ENCODE measurements at places on chromosomes 1 and 21.
A peak's percentile ranks its signal among the peaks of the same experiment; 100 is the strongest.

GRCh38 chr1:230797376-230797920 is 50.3 kb downstream of the CAPN9 start:
- no peak for DNase-seq

DNA sequence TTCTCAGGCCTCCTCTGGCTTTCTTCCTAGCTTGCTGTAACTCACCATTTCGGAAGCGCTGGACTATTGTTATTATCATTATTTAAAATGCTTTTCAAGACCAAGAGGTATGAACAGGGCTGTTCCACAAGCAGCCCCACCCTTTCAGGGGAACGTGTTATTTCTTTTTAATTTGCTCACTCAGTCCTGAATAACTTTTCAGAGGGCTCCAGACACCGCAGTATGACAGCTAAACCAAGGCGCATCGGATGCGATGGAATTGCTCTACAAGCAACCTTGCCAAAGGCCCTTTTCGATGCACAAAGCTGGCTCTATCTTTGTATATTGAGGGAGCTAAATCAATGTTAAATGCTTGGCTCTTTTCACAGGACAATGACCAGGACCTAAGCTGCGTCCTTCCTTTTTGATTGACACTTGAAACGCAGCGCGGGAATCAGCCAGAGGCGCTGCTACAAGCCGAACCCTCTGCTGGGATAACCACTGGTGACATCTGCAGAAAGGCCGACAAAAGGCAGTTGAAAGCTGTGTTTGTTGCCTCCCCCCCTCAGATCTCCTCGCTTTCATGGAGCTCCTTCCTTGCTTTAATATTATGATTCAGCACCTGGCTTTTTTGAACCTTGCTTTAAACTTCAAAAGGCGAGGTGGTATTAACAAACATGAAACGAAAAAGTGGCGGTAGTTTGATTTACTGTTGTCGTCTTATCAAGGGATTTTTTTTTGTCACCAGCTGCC is 204.7 kb upstream of the PROX1 start:
- no peak for DNase-seq

DNA sequence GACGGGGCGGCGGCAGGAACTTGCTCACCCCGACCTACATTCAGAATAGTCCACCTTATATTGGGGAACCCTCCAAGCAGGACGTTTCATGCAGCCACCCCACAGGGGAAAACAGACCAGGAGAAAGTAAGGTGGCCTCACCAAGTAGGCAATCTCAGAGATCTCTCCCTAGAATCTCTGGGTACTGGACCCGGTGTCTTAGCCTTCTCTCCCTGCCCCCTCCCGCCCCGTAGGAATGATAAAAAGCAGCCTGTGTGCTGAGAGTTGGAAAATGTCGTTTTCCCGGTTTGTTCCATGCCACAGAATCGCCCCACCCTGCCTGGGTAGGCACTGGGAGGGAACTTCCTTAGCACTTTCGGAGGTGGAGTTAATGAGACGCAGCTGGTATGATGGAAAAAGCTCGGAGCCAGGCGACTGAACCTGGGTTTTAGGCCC is 789 bp upstream of the PTPN14 start:
- no peak for DNase-seq

DNA sequence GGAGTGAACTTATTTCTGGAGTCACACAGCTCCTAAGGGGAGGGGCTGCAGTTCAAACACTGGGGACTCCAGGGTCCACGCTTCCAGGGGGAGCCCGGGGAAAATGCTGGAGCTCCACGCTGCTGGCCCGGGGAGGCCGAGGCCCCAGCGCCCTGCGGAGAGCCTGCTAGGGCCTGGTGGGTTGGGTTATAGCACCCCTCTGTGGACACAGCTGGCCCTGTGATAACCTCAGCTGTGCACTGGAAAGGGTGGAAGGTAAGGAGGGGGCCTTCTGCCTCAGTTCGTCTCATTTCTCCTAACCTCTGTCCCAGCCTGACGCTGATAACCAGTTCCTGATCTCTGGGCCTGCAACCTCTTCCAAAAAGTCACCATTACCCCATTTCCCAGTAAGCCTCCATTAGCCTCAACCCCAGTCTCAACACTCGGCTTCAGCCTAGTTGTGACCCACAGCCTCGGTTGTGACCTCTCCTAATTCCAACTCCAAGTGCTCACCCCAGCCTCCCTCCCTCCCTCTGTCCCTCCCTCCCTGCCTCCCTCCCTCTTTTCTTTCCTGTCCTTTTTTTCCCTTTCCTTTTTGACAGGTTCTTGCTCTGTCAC is 7.1 kb downstream of the NBL1 start:
- peak; percentile 66 for DNase-seq

GRCh38 chr1:63877816-63878215 is 104.0 kb downstream of the ROR1 start:
- no peak for DNase-seq

DNA sequence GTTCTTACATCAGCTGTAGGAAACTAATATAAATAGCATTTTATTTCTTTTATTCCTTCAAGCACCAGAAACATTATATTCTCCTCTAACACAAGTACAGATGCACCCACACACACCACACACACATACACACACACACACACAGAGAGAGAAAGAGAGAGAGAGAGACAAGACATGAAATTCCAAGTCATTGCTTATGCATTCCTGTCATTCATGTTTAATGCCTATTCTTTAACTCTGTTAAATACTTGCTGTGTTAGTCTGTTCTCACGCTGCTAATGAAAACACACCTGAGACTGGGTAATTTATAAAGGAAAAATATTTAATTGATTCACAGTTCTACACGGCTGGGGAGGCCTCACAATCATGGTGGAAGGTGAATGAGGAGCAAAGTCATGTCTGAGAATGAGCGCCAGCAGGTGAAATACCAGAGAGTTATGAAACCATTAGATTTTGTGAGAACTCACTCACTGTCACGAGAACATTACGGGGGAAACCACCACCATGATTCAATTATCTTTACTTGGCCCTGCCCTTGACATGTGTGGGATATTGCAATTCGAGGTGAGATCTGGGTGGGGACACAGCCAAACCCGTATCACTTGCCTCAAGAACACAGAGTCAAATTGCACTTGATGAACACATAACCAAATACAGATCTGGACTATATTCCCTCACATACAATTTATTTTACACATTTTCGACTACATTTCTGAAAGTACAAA is 1058.1 kb upstream of the TMPRSS15 start:
- DNase-seq, result no peak

- no peak for DNase-seq
Measured at GRCh38 chr1:67558449-67559193, 126.4 kb upstream of the GADD45A start.

DNA sequence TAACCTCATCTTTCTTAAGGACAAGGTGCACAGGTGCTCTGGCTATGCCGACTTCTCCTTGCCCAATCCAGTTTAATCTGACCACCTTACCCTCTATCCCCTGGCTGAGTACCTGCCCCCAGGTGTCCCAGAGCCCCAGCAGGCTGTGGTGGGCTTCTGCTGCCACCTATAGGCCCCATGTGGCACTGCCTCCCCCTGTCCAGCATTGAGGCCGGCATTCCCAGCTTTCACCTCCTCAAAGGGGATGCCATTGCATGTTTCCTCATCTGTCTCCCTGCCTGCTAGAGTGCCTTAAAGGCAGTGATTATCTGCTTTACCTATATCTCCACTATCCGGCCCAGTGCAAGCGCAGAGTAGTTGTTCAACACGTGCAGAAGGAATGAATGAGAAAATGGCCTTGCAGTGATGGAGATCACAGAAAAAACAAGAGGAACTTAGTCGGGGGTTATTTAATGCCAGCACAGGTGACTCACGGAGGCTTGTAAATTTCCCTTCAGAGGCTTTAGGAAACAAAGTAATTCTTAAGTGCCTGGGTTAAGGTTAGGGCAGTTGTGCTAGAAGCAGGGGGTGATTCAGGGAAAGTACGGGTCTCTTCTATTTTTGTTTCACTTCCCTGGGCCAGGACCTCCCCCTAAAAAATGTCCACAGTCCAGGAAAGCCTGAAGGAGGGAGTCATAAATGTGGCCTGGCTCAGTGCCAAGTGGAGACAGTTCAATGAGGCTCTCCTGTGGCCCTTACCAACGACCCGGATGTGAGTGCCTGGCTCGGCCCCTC is 131.8 kb upstream of the NGF start:
- peak; percentile 65 for DNase-seq

DNA sequence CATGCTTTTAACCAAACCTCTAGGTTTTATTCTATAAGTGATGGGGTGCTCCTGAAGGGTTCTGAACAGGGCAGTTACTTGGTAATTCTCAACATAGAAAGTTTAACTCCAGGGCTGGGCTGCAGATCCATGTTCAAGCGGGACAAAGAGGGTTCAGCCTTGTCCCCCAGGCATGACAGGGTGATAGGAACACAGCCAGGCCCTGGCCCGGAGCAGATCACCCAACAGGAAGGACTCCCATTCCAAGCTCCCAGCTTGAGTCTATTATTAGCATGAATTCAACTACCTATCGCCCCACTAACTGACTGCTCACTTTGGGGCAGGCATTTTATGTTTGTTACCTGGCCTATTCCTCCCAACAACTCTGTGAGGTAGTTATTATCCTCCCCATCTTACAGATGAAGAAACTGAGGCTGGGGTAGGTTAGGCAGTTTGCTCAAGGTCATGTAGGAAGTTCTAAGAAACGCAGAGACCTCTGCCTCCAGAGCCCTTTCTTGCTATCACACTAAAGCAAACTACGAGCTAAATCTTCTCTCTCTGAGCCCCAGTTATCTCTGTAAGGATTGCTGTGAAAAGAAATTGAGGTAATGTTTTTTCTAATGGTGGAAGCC is 14.5 kb downstream of the ASAP3 start:
- no peak for DNase-seq

- DNase-seq, result no peak
Measured at GRCh38 chr1:6770751-6771440, 14.4 kb upstream of the CAMTA1 start.

DNA sequence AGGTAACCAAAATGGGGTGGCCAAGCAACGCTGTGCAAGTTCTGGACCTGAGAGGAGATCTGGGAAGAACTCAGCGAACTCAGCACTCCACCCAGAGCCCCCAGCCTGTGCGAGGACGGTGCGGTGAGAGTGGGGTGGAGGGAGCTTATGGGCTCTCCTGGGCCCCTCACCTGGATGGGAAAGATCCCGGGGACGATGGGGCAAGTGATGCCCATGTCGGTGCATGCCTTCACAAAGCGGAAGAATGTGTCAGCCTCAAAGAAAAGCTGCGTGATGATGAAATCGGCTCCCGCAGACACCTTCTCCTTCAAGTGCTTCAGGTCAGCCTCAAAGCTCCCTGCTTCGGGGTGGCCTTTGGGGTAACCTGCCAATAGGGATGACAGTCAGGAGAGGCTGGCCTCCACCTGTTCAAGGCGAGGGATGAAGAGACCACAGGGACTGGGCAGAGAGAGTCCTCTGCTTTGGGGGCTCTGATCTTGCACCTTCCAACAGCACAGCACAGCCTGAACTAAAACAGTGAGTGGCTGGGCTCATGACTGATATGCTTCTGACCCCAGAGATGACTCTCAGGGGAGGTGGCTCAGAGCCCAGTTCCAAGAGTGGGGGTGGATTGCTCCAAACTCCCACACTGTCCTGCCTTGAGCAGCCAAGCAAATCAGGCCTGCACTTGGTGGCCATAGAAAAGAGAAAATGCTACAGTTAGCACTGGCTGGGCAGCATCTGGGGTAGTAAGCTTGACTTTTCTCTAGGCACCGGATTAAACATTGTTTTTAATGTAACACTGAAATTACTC is 9.5 kb downstream of the MTHFR start:
- no peak for DNase-seq

DNA sequence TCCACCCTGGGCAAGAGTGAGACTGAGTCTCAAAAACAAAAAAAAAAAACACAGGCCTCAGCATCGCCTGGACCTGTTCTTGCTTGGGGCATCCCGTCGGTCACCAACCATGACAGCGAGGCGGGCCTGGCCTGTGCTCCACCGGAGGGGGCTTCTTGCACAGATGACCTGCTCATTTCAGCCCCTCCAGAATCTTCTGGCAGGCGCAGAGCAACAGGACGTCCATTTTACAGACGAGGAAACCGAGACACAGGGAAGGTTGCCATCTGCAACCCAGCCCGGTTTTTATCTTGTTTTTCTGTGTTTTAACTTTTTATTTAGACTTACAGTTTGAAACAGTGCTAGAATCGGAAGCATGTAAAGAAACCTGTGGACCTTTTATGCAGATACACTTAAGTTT is 918 bp downstream of the CSTB start:
- no peak for DNase-seq

DNA sequence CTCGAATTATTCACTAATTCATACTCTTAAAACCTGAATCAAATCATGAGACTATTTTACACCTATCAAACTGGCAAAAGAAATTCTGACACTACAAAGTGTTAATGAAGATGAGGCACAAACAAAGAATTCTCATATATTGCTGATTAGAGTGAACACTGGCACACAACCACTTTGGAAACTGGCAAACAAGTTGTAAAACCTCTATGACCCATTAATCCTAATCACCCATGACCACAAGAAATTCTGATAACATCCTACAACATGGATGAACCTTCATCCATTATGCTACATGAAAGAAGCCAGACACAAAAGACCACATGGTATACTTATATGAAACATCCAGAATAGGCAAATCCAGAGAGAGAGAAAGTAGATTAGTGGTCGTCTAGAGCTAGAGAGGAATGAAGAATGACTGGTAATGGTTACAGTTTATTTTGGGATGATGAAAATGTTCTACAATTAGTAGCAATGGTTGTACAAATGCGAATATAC is 8.5 kb downstream of the GPBP1L1 start:
- no peak for DNase-seq

DNA sequence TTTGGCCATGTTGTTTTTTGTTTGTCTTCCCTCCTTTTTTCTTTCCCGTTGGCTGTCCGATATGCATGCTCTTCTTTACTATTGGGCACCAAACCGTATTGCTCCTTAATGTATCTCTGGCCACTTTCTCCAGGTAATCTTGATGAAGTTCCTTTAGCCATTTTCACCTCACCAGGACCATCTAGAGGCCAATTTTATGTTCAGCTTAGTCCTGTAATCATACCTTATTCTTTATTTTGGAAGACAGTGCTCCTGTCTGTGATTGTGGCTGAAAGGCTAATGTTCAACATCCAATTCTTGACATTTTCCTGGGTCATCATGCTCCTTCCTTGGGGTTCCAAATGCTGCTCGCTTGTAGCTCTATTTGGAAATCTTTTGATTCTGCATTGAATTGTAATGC is 169.5 kb downstream of the S1PR1 start:
- DNase-seq, result no peak

- no peak for DNase-seq
Measured at GRCh38 chr1:193190096-193190744, 3.8 kb upstream of the B3GALT2 start.

GRCh38 chr1:63276624-63277023 is 45.7 kb upstream of the FOXD3 start:
- DNase-seq, result no peak

DNA sequence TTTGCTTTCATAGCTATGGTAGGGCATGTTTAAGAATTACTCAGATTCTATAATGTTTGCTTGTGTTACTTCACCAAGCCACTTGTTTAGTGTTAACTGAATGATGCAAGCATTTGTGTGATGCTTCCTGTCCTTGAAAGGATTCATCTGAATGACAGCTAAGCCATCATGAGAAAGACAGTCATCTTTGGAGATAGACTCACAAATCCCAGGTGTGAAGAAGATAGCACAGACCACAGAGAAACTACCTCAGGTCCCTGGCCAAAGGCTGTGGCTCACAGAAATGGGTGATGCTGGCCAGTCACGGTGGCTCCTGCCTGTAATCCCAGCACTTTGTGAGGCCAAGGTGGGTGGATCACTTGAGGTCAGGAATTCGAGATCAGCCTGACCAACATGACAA is 321.4 kb downstream of the DPYD start:
- DNase-seq, result no peak

GRCh38 chr1:211870156-211870555 is 39.6 kb upstream of the LPGAT1 start:
- DNase-seq, result no peak
